Stimulated activated naive CD8-positive, alpha-beta T cell treated with anti-CD3 and anti-CD28 coated beads, Interleukin-15, amount 100 ng/mL, for 72 hours (primary cell): ENCODE measurements at places on chromosomes 3 and 15.

GRCh38 chr3:177758126-177758525 is 560.8 kb upstream of the TBL1XR1 start:
- no peak for DNase-seq

- DNase-seq: no peak
Measured at GRCh38 chr15:39140060-39140604, 440.7 kb upstream of the THBS1 start.

DNA sequence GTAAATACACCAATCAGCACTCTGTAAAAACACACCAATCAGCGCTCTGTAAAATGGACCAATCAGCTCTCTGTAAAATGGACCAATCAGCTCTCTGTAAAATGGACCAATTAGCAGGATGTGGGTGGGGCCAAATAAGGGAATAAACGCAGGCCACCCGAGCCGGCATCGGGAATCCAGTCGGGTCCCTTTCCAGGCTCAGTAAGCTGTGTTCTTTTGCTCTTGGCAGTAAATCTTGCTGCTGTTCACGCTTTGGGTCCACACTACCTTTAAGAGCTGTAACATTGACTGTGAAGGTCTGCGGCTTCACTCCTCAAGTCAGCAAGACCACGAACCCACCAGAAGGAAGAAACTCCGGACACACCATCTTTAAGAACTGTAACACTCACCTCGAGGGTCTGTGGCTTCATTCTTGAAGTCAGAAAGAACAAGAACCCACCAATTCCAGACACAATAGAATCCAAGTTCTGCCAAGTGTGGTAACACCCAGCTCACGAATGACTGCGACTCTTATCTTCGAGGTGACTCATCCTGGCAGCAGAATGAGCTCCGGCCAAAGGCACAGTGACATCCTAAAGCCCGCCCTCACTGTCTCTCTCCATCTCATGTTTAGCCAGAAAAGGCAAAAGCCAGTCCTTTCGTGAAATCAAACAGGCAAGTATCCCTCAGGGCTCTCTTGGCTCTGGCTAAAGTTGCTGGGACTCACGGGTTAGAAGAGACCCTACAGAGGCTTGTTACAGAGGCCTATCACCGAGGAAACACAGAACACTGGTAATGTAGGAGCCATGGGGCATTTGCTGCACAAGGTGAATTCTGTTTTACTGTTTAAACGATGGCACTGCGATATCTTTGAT is 155.2 kb downstream of the FAM43A start:
- no peak for DNase-seq

DNA sequence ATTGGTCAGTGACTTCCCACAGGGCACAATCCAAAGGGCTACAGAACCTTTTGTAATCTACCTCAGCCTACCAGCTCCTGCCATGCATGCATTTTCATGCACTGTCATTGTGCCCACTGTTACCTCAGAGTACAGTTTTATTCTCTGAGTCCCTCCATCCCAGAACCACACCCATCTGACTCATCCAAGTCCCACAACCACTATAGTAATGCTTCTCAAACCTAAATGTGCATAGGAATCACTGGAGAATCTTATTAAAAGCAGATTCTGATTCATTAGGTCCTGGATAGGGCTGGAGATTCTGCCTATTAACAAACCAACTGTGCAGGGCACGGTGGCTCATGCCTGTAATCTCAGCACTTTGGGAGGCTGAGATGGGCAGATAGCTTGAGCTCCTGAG is 3.7 kb upstream of the B3GALNT1 start:
- DNase-seq: no peak
